ENCODE measurements at places on chromosomes 7 and 10.

- H3K36me3 ChIP-seq, result no peaks in the 10 kb centered on the region
- no peaks in the 10 kb centered on the region for H3K4me1 ChIP-seq
- H3K27me3 ChIP-seq, result peaks cover 4% of the 10 kb centered on the region
These were observed 33.5 kb upstream of the SFRP5 start for GRCh38 chr10:97805096-97805884.

DNA sequence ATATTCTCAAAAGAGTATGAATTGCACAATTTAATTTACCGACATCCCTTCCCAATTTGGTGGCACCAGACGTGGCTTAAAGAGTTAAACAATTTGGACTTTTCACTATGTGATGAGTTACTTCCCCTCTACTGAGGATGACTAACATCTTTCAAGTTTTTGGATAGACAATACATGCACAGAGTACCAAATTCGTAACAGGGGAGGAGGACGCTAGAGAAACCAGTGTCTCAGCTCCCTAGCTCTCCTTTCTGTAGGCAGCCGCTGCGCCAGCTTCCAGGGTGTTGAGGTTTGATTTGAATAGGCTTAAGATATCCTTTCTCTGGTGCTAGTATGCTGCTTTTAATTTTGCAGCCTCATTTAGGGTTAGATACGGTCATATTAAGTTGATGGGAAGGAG, 69.2 kb downstream of the GNA12 start:
- no peaks in the 10 kb centered on the region for H3K27me3 ChIP-seq
- no peak overlapping the region for H3K27ac ChIP-seq
- no peak overlapping the region for H3K4me3 ChIP-seq
- H3K36me3 ChIP-seq, result peaks cover 11% of the 10 kb centered on the region

DNA sequence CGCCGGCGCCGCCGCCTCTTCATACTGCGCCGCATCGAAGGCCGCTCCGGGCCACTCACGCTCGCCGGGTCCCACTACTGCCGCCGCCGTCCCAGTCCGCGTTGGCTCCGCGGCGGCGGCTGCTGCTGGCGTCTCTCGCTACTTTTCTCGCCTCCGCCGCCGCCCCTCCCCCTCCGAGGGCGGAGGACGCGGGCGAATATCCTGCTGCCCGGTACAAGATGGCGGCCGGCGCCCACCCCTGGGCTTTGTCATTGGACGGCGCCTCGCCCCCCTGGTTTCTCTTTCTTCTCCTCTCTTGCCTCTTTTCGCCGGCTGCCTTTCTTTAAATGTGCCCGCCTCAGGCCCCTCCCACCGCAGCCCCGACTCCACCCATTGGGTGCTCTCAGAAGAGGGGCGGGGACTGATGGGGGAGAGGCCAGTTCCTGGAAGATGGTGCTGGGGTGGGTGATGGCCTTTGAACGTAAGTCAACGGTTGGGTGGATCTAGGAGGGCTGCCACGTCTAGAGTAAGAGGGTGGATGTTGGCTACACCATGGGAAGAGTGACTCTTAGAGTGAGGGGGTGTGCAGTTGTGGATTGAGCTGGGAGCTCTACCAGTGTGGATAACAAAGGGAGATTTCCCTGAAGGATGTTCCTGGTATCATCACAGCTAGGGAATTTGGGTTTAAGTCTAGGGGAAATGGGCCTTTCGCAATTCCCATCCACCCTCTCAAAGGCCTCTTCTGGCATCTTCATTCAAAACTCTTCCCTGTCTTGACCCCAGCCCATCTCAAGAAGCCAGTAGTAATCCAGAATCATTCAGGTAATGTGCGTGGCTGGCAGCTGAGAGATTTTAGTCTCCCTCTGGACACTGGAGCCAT, at the start of gene CCDC71L:
Gene CCDC71L (minus strand): TSS at position 297 of the 859 bp plus-strand sequence. CDS start 262 bp downstream, at position 35.
- H3K4me1 ChIP-seq, result peaks cover 31% of the 10 kb centered on the region
- peak; percentile 92 for DNase-seq
- H3K36me3 ChIP-seq, result peaks cover 3% of the 10 kb centered on the region

GRCh38 chr7:20797042-20797461, 10.4 kb upstream of the SP8 start:
- peaks cover 70% of the 10 kb centered on the region for H3K27me3 ChIP-seq
- peak overlapping the region; percentile 79 for H3K4me3 ChIP-seq
- no peaks in the 10 kb centered on the region for H3K36me3 ChIP-seq
- no peak overlapping the region for H3K27ac ChIP-seq
- no peak for DNase-seq

GRCh38 chr7:30797176-30798040, 26.2 kb downstream of the MINDY4 start:
- no peak overlapping the region for H3K27ac ChIP-seq
- no peaks in the 10 kb centered on the region for H3K27me3 ChIP-seq
- H3K4me3 ChIP-seq, result no peak overlapping the region
- no peak for DNase-seq

- DNase-seq, result no peak
- H3K4me3 ChIP-seq, result no peak overlapping the region
- no peaks in the 10 kb centered on the region for H3K27me3 ChIP-seq
- no peaks in the 10 kb centered on the region for H3K36me3 ChIP-seq
- no peaks in the 10 kb centered on the region for H3K4me1 ChIP-seq
These were observed 71.8 kb upstream of the ADGRA1 start for GRCh38 chr10:133015816-133016462.

DNA sequence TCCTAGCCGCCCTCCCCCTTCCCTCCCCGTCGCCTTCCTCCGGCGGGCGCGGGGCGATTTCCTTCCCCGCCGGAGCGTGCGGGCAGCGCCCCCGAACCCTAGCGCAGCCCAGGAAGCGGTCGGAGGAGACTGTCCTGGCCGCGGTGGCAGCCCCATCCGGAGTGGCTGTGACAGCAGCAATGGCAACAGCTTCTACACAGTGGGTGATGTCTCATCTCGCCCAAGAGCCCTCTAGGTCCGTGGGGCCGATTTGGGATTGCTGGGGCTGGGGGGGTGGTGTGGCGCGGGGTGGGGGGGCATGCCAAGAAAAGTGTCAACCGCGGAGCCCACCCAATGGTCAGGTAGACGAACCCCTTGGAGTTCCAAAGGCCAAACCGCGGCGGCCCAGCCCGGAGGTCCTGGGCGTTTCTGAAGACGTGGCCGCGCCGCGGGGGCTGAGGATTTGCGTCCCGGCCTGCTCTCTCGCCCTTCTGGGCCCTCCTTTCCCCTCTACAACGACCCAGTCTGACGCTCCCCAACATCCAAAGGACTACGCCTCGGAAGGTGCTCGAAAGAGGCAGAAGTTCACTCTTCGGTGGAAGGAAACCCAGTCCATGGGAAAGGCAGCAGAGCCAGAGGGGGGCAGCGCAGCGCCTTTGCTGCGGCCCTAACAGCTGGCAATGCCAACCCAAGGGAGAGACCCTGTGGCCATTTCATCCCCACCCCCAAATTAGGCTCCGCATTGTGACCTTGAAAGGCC, 603 bp upstream of the TWIST1 start:
- peaks cover 2% of the 10 kb centered on the region for H3K4me1 ChIP-seq
- DNase-seq, result no peak
- H3K27me3 ChIP-seq, result peaks cover 61% of the 10 kb centered on the region
- H3K27ac ChIP-seq, result no peak overlapping the region
- H3K36me3 ChIP-seq, result no peaks in the 10 kb centered on the region
- no peak overlapping the region for H3K4me3 ChIP-seq

DNA sequence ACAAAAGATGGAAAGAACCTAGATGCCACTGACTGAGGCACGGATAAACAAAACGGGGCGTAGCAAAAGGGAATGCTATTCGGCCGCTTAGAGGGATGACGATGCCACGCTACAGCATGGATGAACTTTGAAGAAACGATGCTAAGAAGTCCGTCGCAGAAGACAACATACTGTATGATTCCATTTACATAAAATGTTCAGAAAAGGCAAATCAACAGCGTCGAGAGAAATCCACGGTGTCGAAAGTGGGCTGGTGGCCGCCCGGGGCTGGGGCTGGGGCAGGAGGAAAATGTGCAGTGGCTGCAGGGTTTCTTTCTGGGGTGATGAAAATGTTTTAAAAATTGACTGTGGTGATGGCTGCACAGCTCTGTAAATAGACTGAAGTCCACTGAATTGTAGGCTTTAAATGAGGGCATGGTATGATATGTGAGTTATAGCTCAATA, 24.1 kb downstream of the GNA12 start:
- H3K4me3 ChIP-seq, result no peak overlapping the region
- H3K27me3 ChIP-seq, result no peaks in the 10 kb centered on the region
- H3K36me3 ChIP-seq, result no peaks in the 10 kb centered on the region
- no peak for DNase-seq
